ENCODE measurements at places on chromosomes 11 and 22. TPM values are rescaled to one million over a fixed set of nuclear protein-coding genes. Genes with fewer than 3 reads are reported as not detected.

DBX1 gene
- not detected for total RNA-seq

GRCh38 chr11:8533332-8533731 is 60.7 kb downstream of the STK33 start:
- no peak for DNase-seq
- no peaks in the 10 kb centered on the region for H3K36me3 ChIP-seq
- no peak overlapping the region for H3K4me3 ChIP-seq
- H3K4me1 ChIP-seq = no peaks in the 10 kb centered on the region

DNA sequence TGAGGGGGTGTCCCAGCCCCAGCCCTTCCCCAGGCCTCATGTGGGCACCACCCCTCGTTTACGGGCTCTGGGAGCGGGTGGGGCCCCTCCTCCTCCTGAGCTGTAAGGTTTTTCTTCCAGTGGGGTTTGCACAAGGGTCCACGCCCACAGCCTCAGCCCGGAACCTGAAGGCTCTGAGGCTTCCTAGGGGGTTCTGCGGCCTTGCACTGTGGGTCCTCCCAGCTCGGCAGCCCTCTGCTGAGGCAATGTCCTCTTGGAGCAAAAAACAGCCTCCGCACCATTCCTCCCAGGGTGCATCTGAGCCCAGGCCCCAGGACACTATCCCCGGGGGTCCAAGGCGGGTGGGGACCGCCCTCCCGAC is 14.1 kb downstream of the H19 start:
- no peak overlapping the region for H3K4me3 ChIP-seq
- H3K27ac ChIP-seq = no peak overlapping the region
- H3K27me3 ChIP-seq = no peaks in the 10 kb centered on the region
- DNase-seq = no peak

- no peaks in the 10 kb centered on the region for H3K4me1 ChIP-seq
- no peak overlapping the region for H3K4me3 ChIP-seq
- no peak for DNase-seq
- no peaks in the 10 kb centered on the region for H3K36me3 ChIP-seq
Observed at GRCh38 chr11:8384199-8384821, 120.6 kb upstream of the LMO1 start.

DNA sequence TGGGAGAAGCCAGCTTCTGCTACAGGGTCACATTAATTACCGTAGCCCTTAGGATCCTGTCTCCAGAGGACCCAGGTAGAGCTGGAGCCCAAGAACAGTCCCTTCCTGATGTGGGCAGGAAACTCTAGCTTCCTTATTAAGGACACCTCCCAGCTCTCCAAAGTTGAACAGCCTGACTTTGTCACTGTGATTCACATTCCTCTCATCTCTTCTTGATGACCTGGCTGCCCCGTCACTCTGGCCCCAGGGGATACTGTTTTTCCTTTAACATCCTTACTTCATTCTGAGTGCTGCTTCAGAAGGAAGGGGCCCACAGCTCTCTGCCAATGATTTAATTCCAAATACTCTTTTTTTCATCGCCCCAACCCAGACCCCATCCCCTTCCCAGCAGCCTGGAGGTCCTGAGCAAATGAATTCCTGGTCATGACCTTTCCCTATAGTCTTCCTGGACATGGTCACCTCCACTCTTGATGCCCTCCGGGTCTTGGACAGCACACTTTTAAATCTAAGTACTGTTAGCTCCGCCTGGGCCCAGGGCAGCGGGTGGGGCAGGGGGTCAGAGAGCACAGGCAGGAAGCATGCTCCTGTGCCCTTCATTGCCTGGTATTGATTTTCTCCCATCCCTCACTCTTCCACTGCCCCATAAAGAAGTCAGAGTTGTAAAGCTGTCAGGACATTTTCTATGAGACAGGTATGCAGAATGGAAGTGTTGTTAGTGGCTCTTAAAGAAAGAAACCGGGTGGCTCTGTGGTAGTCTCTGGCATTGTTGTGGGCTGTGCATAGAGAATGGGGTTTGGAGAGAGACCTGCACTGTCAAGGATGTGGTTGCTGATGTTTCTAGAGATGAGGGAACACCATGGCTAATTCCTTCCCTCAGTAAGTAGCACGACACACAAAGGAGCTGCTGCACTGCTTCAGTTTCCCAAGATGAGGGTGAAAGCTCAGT is 22.3 kb upstream of the SPON1 start:
- peaks cover 28% of the 10 kb centered on the region for H3K4me1 ChIP-seq
- H3K27me3 ChIP-seq = no peaks in the 10 kb centered on the region
- peak; percentile 83 for DNase-seq
- peak overlapping the region; percentile 48 for H3K27ac ChIP-seq
- H3K36me3 ChIP-seq = no peaks in the 10 kb centered on the region
